ENCODE measurements at places on chromosomes 2 and 18.

GRCh38 chr2:173997753-173998152 is 32.6 kb upstream of the SP3 start:
- DNase-seq, result no peak

DNA sequence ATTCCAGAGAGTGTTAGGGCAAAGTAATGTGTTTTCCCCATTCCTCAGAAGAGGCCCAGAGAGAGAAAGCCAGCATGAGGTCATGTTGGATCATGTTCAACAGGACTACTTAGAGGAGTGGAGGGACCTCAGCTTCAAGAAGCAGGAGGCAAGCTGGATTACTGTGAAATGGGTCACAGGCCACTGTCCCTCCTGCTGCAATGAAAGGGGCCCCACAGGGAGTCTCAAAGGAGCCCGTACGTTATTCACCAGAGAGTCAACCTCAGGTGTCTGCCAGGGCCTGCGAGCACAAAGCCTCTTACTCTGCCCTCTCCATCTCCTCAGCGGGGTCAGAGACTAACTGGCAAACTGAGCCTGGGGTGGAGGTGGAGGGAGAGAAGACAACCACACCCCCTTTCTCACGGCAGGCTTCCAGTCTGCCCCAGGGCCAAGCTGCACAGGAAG is 27.2 kb upstream of the ACYP2 start:
- no peak for DNase-seq

GRCh38 chr2:191593622-191594385 is 84.1 kb upstream of the NABP1 start:
- no peak for DNase-seq

GRCh38 chr2:58387701-58388100 is 146.6 kb upstream of the FANCL start:
- no peak for DNase-seq

- no peak for DNase-seq
Observed at GRCh38 chr2:190121971-190122370, 59.4 kb upstream of the MSTN start.

GRCh38 chr2:144801766-144802165 is 281.8 kb upstream of the ZEB2 start:
- DNase-seq, result no peak

DNA sequence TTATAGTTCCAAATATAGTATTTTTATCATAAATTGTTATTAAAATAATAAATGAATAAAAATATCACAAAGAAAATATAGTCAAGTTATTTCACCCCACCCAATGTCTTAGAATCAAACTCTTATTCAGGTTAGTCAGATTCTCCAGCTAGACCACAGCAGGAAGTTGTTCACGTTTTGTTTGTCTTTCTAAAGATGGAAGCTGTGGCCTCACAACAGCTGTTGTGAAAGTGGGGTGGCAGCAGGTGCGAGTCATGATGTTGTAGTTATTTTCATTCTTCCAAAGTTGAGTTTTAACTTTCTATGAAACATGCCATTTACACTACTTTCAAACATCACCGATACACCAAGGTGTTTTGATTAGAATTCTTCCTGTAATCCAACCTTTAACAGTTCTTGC is 272.9 kb downstream of the SLC8A1 start:
- no peak for DNase-seq

- no peak for DNase-seq
Observed at GRCh38 chr2:235925250-235925919, 242.8 kb downstream of the GBX2 start.

DNA sequence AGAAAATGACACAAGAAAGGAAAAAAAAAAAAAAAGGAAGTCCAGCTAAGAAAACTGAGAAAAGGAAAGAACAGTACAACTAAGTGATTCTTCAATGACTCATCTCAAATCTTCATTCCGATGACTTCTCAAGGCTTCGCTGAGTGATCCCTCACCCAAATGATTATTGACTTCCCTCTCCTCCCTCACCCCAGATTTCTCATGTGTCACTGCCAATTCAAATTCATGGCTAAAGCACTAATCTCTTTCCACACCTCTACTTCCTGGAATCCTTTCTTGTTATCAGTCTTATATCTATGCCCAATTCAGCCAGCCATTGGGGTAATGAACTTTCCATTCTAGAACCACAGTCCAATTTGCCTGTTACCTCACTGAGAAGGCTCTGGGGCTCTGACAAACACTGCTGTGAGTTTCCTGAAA is 7.2 kb upstream of the ABCB11 start:
- DNase-seq, result no peak

- no peak for DNase-seq
Observed at GRCh38 chr2:99027856-99028255, 91.8 kb upstream of the CRACDL start.

DNA sequence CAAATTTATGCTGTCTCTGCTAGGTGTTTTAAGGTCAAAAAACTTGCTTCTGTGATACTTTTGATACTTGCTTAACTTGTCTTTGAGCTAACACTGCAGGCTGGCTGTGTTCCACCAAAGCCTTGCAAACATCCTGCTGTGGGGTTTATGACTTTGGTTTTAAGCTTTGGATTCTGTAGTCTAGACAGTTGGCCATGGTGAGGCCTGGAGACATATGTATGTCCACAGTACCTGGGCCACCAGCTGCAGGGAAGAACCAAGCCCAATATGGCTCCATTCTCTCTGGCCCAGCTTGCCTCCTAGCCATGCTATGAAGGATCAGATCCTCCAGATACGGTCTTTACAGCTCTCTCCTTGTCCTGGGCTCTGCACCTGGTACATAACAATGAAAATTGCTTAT is 113.9 kb downstream of the INO80D start:
- DNase-seq, result no peak

DNA sequence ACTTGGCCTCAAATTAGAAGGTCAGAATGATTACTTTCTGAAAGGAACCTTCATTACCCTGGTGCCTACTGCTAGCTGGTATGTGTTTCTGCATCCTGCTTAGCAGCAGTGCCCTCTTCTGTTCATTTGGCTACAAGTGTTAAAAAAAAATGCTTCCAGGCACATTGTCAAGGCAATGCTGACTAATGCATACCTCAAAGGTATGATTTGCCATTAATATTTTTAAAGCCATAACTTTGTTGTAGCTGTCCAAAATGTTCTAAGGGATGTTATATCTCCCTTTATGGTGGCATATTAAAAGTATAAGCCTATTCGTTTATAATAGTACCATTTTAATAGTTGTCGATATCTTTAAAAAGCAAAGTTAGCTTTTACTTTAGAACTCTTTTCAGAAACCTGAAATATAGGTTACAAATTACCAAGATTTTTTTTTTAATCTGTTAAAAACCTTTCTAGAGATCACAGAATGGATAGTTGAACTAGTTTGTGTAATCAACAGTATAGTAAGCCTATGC is 52.0 kb upstream of the FAM171B start:
- peak; percentile 48 for DNase-seq

- DNase-seq, result no peak
Observed at GRCh38 chr2:86464652-86465051, 23.5 kb downstream of the KDM3A start.

DNA sequence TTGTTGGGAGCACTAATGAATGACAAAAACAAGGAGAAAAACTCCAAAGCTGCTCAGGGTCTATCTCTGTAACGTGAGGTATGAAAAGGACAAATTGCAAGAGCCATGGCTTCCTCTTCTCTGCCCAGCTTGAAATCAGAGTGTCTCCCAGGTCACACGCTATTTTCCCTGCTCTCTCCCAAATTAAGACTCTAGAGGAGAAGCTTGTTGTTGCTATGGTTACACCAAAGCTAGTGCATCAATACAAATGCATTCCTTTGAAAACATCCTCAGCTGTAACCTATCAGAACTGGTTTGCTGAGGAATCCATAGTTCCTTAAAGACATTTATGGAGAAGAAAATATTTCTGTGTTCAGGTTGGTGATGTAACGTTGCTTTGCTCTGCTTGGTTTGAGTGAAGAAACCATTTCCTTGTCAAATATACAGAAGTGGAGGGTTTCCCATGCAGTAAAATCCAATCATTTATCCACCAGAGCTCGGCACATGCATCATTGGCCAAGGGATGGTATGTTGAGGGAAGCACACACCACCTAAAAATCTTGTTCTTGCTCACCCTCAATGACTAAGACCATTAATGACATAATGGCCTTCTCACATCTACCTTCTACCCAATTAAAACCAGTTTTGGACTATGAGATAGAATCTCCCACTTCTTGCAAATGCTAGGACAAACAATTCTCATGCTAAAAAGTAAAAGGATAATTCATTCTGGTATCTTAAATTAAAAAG is 2135.6 kb upstream of the CELF4 start:
- DNase-seq, result no peak

DNA sequence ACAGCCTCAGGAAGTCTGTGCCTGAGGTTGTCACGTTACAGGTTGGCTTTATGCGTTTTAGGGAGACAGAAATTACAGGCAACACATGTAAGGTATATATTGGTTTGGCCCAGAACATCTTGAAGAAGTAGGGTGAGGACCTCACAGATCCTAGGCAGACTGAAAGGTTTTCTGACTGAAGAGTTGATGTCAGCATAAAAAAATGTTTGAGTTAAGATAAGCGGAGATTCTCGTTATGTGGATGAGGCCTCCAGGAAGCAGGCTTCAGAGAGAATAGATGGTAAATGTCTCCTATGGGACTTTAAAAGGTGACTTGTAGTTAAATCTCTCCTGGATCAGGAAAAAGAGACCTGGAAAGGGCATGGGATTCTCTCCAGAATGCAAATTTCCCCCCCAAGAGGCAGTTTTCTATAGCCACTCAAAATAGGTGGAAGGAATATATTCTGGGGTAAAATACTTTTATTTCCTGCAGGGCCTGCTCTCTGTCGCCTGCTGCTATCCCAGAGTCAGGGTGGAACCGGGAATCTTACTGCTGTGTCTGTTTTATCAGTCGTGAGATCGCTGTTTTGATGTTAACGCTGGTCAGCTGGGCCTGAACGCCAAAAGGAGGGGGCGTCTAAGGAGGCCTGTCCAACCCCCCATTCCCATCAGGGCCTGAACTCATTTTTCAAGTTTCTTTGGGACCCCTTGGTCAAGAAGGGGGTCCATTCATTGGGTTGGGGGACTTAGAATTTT is 171.1 kb downstream of the HDAC4 start:
- no peak for DNase-seq

DNA sequence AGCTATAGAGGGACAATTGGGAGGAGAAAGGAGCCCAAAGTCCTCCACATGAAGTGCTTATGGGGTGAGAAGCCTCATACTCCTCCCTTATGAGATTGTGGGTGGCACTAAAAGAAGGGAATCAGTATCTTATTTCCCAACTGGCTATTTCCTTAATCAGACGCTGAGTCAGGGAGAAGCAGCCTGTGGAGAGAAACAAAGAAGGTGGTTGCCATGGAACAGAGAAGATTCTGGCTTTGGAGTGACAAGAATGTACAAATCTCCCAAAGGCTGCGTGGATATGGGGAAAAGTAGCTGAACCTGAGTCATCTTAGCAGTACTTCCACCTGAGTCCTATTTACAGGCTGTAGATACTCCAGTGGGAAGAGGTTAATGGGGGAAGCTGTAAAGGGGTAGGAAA is 115.8 kb upstream of the CWC22 start:
- no peak for DNase-seq

DNA sequence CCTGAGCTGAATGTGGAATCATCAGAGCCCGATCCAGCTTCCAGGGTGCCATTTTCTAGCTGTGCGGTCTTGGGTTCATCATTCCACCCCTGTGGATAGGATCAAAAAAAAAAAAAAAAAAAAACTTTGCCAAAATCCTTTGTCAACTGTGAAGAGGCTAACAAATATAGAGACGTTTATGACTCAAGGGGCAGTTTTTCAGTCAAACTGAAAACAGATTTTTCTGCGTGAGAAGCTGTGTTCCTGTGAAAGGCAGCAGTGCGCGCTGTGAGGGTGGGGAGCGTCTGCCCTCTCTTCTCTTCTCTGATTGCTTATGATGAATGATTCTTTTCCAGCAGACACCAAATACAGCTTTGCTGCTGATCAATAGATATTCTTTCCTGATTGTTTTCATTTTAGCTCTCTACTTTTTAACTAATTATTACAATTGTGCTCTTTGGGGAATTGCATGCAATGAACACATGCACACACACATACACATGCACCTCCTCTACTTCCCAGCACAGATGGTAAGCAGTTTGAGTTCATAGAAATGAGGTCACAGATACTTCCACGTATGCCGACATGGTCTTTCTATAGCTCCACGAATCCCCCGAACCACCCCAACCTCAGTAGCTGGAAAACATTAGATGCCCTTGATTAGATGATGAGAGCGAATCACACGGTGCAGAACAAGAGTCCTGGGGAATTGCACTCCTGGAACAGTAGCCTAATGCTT is 175.4 kb downstream of the NRP2 start:
- no peak for DNase-seq

GRCh38 chr18:13471971-13472628 is 253.5 kb downstream of the LDLRAD4 start:
- no peak for DNase-seq

- no peak for DNase-seq
Observed at GRCh38 chr2:37189452-37190153, 1.1 kb upstream of the SULT6B1 start.

DNA sequence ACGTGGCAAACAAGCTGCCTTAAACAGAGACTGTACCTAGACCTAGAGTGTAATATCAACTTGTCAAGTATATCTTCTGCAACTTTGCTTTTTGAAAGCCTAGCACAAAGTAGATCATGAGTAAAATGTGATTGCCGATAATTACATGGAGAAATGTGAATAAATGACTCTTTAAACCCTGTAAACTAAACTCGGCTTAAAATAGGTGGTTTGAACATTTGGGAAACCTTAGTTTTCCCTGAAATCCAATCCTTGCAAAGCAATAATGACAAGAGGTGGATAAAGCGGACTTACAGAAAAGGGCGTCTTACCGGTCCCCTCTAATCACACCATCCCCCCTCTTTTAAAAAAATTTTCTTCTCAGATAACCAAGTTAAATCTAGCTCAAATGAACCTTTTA is 549 bp upstream of the PSMD14 start:
- no peak for DNase-seq

DNA sequence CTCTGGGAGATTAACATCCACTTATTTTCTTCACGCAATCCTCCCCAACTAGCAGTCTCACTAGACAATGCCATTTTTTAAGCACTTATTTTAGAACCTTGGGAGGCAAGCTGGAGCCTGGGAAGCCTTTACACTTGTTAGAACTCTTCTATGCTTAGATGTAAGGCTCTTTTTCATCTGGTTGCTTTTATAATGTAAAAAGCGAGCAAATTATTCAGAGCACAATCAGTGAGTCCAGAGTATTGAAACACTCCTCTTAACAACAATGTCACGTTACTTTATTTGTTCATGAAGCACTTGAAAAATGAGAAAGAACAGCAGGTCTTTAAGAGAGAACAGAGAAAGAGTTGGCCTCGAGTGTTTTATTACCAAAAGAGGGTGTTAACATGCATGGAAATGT is 84.1 kb upstream of the SLC8A1 start:
- no peak for DNase-seq

- DNase-seq, result peak; percentile 55
Observed at GRCh38 chr2:190879474-190880377, 895 bp upstream of the GLS start.

GRCh38 chr2:182887753-182888415 is 21.4 kb upstream of the FRZB start:
- no peak for DNase-seq

DNA sequence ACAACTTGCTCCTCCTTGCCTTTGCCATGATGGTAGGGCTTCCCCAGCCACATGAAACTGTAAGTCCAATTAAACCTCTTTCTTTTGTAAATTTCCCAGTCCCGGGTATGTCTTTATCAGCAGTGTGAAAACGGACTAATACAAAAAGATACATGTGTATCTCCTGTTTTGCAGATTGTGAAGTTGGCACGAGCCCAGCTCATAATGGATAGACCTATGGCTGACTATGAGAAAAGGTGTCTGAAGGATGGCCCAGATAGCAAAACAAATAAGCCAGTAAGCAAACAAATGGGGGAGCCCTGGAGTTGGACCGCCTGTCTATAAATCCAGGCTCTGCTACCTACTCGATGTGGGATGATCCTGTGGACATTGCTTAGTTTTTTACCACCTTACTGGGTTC is 15.5 kb upstream of the PRKCE start:
- no peak for DNase-seq

All from activated naive CD4-positive, alpha-beta T cell treated with anti-CD3 and anti-CD28 coated beads, Interleukin-2, amount 10 ng/mL, durations not matched to agents 7 days and 5 days (primary cell).